RPMI7951 (cell line): ENCODE measurements at places on chromosomes 7 and 10. TPM values are rescaled to one million over a fixed set of nuclear protein-coding genes. Genes with fewer than 3 reads are reported as not detected.

- peak; percentile 66 for DNase-seq
Observed at GRCh38 chr10:88989824-88990383, 694 bp upstream of the FAS start.

Gene OR2A5
- not detected in 2 replicates for total RNA-seq

DNA sequence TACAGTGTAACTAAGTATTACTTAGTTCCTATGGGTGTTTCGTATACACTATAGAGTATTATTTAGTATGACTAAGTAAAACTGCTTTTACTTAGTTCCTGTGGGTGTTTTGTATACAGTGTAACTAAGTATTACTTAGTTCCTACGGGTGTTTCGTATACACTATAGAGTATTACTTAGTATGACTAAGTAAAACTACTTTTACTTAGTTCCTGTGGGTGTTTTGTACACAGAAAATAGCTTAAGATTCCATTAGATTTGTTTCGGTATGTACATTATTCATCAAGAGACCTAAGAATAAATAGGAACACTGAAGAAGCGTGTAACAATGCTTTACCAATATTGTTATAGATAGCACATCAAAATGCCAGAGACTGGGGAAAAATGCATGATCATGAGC is 25.0 kb downstream of the IGF2BP3 start:
- DNase-seq = no peak

DNA sequence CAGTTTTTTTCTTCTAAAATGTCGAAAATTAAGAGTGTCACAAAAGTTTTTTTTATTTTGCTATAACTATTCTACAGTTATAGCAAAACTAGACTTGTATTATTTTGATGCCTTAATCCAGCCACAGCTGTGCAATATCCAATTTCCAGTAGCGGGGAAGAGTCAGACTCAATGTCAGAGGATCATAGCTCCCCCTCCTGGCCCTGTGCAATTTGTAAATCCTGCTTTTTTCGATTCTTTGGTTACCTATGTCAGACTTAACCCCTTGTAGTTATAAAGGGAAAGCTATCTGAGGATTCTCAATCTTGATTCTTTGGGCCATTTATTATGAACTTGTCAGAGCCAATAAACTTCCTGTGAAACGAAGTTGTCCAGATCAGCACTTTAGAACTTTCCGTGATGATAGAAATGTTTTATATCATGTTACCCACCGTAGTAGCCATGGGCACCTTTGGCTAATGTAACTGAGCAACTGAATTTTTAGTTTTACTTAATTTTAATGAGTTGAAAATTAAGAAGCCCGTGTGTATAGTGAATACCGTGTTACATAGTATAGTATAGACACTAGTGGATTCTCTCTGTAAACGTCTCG is 87.7 kb upstream of the PRKCQ start:
- peak; percentile 43 for DNase-seq

Gene MBL2
- total RNA-seq = not detected in 2 replicates

Gene TUBB8
- total RNA-seq = not detected in 2 replicates

DNA sequence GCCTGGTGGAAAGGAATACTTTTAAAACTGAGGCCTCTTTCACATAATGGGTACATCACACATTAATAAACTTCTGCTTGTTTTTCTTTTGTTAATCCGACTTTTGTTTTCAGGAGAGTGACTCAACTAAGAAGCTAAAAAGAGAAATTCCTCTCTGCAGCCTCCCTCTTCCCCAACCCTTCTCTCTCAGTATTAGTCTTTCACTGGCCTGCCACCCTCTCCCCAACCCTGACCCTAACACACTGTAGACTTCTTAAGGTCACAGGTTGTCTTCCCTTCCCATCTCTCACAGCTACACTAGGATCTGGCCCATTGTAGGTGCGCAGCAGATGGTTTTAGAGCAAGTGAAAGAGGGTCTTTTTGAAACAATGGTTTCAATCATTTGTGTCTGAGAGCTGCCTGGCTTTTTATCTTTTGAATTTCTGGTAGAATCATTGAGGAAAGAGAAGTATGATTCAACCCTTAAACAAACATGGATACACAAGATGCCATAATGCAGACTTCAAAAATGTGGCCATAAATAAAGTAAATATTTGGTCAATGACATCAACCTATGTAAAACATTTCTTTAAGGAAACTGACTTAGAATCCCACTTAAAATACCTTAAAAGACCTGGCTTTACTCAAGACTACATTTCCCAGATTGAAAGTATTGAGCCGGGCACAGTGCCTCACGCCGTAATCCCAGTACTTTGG is 17.9 kb upstream of the FFAR4 start:
- no peak for DNase-seq

GRCh38 chr7:91953618-91954017 is 13.0 kb downstream of the AKAP9 start:
- DNase-seq = peak; percentile 17

DNA sequence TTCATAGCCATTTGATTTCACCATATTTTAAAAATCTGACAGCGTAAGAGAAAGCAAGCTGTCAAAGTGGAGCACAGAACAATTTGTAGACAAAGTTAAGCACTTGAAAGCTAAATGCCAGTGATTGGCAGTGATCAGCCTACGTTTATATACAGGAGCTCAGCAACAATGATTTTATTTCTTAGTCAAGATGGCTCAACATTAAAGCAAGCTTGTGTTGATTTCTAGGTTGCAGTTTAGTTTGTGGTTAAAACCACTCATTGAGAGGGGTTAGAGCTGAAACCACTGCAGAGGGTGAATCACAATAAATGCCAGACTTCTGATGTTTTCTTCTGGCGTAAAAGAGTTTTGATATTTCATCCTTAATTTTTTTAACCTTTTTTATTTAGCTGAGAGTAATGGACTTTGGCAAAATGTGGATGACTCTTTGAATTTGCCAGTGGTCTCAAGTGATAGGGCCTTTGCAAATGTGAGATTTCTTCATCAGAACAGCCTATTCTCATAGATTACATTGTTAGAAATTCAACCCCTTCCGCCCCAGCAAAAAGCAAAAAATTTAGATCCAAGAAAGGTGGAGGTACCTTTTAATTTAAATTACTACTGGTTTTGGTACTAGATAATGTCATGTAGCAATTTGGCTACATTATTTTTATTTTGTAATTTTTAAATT is 73.8 kb downstream of the SHOC2 start:
- peak; percentile 78 for DNase-seq

DNA sequence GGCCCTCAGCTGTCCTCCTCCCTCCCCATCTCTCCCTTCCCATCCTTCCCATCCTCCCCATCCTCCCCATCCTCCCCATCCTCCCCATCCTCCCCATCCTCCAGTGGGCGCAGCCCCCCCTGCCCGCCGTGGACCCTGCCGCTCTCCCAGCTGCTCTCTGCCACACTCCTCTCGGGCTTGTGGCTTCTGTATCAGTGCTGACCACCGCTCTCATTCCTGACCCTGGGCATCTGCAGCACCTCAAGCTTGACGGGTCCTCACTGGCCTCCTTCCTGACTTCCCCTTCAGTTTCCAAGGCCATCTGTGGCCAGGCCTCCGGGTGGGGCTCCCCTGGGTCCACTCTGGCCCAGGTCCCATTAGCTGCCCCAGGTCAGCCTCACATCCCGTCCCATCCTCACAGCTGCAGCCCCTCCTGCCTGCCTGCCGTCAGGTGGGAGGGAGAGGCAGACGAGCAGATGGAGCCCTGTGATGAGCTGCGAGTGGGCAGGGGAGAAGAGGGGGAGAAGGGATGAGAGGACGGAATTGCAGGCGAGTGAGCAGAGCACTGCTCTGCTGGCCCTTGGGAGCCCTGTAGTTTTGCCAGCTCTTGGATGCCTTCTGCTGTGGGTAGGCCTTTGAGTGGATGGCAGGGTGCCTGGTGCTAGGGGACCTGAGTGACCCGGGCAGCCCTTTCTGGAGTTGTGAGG is 35.7 kb downstream of the LHPP start:
- DNase-seq = no peak

Gene WIPF3
- not detected in 2 replicates for total RNA-seq

DNA sequence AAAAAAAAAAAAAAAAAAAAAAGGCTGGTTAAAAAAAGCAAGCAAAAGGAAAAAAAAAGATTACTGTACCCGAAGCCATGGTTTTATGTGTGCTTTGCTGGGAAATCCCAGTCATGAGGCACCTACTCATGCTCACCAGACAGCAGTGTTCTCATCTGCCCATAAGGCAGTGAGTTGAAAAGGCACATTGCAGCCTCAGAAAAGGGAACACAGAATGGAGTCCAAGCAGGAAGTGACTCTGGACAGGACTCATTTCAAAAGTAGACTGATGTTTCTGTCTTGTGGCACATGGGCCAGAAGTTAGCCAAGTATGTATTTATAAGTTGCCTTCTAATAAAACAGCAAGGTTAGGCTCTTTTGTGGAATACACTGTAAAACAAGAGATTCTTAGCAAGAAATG is 40.2 kb downstream of the PDSS1 start:
- DNase-seq = no peak

Gene FAM24B
- 3.4 and 5.9 TPM in 2 replicates for total RNA-seq

DNA sequence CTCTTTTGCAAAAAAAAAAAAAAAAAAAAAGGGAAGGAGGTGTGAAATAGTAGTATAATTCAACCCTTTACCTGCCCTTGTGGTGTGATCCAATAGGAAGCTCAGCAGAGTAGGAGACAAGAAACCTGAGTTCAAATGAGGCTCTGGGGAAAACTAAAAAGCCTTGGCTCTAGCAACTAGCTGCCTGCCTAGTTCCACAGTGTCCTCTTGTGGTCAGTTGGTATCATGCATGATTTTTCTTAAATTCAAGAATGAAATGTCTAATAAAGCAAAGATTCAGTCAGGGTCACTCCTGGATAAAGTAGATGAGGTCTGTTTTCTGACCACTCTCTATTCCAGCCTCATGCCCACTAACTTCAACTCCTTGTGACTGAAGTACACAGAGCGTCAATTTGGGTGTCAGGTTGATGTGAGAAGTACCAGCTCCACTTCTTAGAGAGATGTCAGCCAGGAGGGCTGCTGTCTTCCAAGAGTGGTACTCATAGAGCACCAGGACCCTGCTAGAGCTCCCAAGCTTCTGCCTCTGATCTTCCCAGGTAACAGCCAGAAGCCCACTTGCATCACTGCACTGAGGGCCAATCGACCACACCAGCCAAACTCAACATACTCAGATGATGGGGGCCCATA is 10.5 kb downstream of the LSM5 start:
- DNase-seq = peak; percentile 51

Gene PLOD3
- total RNA-seq = 141 and 167 TPM in 2 replicates

DNA sequence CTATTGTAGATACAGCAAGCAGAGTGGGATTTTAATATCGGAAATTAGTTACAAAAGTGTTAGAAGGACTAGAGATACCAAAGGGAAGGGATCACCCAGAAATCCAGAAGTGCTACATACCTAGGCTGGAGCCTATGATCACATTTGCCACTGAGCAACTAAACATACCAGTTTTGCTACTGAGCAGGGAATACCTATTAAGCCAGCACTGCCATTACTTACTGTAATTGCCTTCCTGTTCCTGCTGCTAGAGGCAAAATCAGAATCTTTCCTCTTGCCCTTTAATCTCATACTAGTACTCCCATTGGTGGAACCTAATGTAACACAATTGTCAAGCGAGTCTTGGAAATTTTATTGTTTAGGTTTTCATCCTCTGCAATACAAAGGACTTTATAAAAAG is 121.7 kb downstream of the ATRNL1 start:
- no peak for DNase-seq

DNA sequence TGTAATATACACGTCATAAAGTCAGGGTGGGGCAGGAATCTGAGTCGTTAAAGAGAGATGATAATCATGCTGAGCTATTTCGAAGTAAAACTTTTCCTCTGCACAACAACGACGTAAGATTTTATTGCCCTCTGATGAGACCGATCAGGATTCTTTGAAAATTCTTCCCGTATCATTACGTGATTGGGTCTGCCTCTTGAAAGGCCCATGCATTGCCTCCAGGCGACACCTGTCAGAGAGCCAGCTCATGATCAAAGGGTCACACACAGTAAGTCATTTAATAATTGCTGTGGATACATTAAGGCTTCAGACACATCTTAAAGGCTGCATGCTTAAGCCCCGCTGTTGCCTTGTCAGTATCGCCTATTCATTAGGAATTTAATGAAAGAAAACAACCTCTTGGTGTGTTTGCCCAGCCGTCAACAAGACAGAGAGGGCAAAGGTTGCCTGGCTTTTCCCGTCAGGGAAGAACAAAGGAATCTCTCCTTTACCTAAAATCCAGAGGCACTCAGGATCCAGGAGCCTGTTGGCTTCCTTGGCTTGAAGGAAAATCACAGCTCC is 189.0 kb upstream of the SH2B2 start:
- no peak for DNase-seq

Gene PRF1
- not detected in 2 replicates for total RNA-seq

- no peak for DNase-seq
Observed at GRCh38 chr7:112137141-112138101, 68.8 kb downstream of the DOCK4 start.

DNA sequence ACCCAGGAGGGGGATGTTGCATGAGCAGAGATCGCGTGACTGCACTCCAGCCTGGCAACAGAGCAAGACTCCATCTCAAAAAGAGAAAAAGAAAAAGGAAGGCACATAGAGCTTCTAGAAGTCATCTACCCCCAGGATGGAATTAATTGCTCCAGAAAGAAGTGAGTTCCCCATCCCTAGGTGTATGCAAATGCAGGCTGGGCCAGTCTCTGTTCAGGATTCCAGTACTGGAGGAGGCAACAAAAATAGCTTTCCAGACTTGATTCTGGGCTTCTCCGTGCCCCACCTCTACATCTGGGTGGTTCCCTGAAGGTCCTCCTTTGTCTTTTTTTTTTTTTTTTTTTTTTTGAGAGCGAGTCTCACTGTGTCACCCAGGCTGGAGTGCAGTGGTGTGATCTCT is 28.6 kb downstream of the CASTOR2 start:
- DNase-seq = no peak

Gene GPR15LG
- total RNA-seq = not detected in 2 replicates

DNA sequence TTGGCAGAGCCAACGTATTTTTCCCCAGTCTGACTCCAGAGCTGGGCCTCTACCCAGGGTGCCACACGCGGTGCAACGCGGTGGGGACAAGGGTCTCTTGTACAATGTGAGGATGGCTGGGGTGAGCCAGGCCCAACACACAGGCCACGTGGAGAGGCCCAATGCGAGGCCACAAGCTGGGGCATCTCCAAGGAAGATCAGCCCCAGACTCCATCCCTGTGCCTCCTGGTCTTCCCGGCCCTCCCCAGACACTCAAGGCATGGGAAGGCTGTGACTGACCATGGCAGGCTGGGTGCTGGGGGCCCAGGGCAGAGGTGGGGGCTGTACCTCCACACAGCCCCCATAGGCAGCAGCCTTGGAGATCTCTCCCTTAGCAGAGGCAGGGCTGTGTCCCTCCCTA is 135.3 kb upstream of the FAM20C start:
- DNase-seq = no peak

DNA sequence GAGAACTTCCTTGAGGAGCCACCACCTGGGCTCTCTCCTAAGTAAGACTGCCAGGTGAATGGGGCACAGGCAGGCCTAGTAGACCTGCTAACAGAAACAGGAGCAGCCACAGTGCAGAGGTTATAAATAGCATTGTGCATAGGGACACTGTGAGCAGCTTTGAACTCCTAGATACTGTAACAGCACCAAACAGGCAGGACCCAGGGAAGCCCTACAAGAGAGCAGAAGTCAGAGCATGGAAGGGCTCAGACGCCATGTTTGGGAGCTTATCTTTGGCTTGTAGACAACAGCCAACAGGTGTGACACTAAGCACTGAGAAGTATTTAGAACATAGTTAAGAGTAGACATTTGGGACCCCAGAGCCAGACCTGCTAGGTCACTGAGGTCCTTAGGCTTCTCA is 14.5 kb downstream of the XRCC2 start:
- DNase-seq = no peak

GRCh38 chr7:129238546-129238945 is 13.7 kb downstream of the AHCYL2 start:
- no peak for DNase-seq

Gene NFKB2
- 19.9 and 28.9 TPM in 2 replicates for total RNA-seq
